ENCODE measurements at places on chromosomes 2 and 18. TPM values are rescaled to one million over a fixed set of nuclear protein-coding genes. Genes with fewer than 3 reads are reported as not detected.

GRCh38 chr2:234812851-234813250 is 139.0 kb upstream of the SH3BP4 start:
- DNase-seq = no peak

- DNase-seq = peak; percentile 81
Measured at GRCh38 chr2:64644458-64645382, 9.0 kb downstream of the SERTAD2 start.

The ASAP2 gene
- 25.0 TPM for polyA plus RNA-seq

The CIB4 gene
- not detected for polyA plus RNA-seq

GRCh38 chr2:230929381-230930148 is 4.5 kb upstream of the GPR55 start:
- DNase-seq = no peak

DNA sequence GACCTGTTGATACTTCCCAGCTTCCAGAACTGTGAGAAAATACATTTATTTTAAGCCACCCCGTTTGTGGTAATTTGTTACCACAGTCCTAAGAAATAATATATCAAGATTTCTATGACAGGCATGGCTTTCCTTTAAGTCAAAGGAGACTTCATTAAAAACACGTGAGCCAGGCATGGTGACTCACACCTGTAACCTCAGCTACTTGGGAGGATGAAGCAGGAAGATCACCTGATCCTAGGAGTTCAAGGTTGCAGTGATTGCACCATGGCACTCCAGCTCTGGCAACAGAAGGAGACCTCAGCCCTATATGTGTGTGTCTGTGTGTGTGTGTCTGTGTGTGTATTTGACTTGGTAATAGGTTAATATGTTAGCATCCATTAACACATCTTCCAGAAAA is 69.8 kb upstream of the SCN7A start:
- DNase-seq = no peak

The SH3RF3 gene
- polyA plus RNA-seq = 5.3 TPM

DNA sequence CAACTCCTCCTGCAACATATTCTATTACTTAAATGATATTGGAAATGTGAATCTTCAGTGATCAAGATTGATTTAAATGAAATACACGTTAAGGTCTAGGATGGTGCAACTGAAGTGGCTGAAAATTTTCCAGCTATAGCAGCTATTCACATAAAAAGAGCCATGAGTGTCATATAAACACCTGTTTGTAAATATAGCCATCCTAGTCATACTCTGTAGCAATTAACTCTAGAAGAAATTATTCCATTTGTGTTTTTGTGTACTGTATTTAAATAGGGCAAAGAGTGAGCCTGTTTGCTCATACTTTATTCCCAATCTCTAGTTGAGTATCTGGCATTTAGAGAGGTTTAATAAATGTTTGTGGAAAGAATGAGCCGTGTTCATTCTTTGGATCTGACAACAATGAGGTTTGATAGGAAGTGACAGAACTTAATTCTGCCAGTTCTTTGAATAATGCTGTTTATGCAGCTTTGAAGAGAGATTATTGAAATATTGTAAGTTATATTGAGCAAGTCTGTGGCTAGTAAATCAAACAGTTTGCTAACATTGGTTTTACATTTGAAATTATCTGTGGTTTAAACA is 49.7 kb downstream of the BABAM2 start:
- no peak for DNase-seq

DNA sequence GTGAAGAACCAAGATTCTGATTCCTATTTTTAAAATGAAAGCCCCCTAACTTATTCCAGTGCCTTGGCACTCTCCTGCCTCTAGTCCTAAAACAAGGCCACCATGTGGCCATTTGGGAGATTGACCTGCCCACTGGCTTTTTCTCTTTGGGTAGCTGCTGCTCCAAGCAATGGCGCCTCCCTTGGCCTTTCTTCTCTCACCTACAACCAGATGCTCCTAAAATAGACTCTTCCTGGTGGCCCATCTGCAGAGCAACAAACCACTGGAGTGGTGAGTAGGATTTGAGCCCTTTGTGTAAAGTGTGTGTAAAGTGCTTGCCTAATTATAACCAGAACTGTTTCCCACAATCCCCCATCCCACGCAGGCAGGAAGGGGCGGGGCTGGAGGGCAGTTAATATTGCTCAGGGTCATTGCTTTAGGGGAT is 114.2 kb downstream of the FHOD3 start:
- peak; percentile 19 for DNase-seq

- no peak for DNase-seq
Measured at GRCh38 chr2:228283491-228284171, 102.1 kb upstream of the SPHKAP start.

DNA sequence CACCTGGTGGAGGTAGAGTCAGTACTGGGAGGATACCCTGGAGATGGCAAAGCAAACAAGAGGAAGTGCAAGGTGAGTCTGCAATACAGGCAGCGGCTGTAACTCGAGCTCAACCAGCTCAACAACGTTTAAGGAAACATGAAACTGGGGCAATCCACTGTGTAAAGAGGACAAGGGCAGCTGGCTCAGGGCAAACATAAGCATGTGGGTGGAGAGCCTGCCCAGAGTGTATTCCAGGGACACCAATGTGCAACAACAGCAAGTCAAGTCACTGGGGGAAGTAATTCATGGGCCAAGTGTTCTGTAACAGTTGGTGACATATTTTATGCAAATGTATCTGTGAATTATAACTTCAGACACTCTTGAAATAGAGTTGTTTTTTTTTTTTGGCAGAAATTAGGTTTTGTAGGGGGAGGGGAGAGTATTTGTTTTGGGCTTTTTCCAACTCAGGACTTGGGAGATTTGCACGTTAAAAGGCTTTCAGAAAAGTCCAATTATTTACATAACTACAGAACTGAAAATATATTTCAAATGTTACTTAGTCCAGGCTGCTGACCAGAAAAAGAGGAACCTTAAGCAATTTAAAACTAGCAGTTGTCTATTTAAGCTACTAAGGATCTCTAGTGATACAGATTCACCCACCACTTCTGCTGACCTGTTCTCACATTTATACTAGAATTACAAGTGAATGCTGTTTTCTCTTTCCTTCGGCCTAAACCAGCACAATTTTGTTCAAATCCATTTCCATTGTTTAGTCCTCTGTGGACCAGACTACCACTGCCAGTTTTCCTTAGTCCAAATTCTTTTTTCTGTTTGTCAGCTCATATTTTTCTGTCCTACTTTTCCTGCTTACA is 18.6 kb downstream of the NRXN1 start:
- DNase-seq = peak; percentile 12

- DNase-seq = no peak
Measured at GRCh38 chr2:186984966-186985365, 136.0 kb upstream of the ZSWIM2 start.

DNA sequence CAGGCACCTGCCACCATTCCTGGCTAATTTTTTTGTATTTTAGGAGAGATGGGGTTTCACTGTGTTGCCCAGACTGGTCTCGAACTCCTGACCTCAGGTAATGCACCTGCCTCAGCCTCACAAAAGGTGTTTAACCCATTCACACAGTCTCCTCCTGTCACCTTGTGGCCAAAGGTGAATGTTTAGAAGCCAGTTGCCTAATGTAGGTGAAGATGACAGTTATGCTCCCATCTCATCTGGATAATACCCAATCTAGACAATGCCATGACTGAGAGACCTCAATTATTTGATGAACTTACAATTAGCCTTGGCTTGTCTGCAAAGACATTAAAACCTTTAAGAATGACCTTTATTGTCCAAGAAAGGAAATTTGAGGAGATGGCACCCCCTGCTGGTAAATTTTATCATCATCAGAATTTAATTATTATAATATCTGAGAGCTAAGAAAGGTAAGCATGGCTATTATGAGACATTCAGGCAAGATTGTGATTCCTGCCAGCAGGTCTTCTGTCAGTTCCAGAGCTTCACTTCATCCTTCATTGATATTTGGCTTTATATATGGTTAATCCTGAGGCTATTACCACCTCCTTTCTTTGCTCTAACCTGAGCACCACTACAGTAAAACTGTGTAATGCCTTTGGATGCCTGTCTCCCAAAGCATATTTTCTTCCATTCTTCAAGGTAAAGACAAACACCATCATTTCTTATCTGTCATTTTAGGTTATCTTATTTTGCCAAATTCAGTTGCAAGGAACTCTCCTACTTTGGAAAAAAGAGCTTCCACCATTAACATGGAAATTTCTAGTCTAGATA is 117.6 kb downstream of the FAM124B start:
- DNase-seq = peak; percentile 25

DNA sequence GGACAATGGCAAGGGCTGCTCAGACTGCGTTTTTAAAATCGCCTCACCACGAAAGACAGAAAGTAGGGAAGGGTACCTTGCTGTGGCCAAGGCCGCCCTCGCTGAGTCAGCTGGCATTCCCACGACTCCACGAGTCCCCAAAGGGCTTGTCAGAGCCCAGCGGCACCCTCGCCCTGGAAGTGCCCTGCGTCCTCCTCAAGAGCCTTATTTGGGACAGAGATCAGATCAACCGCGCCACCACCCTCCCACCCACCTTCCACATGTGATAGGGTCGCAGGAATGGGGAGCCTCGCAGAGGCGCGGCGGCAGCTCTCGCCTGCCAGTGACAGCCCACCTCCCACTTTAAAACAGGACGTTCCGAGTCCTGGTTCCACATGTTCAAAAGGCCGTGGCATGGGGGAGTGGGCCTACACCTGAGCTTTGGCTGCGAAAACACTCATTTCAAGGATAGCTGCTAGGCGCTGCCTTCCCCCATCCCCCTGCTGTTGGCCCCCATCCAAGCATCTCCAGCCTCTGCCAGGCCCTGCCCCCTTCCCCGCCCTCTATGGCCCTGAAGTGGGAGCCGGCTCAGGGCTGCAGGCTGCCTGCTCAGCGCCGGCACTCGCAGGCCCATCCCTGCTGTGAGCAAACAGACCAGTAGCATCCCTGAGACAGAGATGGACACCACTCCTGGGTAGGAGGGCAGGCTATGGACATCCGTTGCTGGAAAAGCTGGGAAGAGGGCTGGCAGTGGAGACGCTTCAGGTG is 38.1 kb upstream of the ARHGEF4 start:
- DNase-seq = no peak

DNA sequence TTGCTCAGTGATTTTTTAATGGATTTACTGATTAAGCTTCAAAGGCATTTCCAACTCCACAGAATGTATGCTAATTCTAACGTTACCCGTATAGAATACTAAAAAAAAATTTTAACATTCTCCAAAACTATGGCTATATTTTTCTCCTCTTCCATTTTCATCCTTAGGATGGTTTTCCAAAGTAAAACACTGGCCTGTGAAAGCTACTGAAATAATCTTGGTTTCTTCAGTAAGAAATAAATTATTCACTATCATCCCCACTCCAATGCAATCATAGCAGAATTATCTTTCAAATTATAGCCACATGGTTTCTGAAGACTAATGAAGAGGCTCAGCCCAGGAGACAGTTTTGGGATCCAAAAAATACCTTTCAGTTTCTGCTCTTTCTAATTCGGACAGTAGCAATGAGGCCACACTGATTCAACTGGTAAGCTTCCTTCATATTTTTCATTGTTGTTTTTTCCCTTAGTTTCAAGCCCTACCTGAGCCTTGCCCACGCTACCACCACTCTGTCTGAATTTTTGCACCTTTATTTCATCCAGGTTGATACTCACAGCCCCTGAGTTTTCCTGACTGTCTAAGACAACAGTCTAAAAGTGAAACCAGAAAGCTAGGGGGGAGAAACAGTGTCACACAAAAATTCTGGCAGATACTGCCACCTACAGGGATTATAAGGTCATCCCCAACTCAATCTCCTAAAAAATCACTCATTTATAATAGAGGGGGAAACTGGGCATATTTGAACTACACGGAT is 887.9 kb downstream of the NRXN1 start:
- DNase-seq = no peak

DNA sequence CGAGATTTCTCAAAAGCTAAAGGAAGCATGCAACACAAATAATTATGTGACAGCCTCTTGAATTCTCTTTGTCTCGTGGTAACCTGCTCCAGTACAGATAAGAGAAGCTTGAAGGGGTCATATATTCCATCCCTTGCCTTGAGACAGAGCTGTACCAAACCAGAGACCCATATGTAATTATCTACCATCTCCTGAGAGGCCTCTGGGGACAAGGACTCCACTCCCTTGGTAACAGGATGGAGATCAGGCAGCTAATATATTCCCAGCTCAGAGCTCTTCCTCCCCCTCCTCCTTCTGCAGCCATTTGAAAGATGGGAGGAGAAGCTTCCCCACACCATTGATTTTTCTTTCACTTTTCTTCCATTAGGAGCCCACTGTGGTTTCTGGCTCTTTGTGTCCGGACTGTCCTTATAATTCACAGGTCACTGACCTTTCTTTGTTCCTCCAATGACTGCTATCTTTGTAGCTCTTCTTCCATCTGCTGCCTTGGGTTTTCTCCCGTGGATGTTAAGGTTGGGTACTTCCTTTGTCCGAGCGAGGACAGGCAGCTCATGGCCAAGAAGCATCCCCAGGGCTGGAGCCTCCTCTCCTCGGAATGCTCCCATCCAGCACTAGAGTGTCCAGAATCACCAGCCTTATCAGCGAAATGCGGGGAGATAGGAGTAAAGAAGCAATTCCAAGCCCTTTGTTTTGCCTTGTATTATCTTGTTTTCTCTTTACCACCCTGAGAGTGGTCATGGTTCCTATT is 72.6 kb upstream of the STPG4 start:
- no peak for DNase-seq

DNA sequence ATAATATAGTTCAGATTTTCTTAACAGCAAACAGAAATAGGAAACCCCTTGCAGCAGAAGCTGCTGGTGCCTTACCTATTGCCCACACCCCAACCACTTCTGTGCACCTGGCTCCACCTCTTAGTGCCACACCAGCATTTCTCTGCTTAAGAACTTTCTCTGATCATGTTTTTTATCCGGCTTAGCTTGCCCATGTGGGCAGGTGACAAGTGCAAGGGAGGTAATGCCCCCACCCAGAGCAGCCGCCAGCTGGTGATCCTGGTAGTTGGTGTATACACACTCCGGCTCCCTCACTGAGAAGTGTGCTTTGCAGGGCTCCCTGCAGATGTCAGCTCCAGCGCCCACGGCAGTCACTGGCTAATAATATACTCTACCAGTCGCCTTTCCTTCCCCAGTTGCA is 126.3 kb downstream of the ALPK2 start:
- DNase-seq = no peak

GRCh38 chr2:30030361-30030760 is 109.0 kb upstream of the ALK start:
- DNase-seq = no peak

DNA sequence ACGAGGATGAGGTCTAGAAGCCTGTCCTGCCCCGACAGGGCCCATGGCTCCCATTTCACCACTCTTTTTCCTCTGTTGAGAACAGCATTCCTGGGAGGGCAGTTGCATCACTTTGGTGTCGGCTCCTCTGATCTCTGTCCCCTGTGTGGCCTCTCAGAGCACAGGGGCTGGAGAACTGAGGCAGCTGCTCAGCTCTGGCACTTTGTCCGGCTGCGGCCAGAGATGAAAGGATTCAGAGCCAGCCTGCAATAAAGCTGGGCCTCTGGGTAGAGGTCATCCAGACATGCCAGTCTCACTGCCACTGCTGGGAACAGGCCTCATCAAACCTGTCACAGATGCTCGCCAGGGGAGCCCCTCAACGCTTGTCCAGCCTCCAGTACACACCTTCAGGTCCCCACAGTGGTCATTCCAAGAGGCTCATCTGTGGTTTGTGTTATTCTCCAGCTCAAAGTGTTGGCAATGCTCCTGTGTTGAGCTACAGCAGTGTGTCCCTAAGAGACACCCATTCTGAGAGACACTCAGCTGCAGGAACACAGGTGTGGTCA is 13.1 kb upstream of the ROCK2 start:
- DNase-seq = no peak

All from IMR-90 (cell line).